ENCODE measurements at places on chromosomes 1 and 21.
A peak's percentile ranks its signal among the peaks of the same experiment; 100 is the strongest.

GRCh38 chr1:206521127-206521526 is 13.8 kb downstream of the RASSF5 start:
- no peak for DNase-seq

- no peak for DNase-seq
Measured at GRCh38 chr1:38291906-38292521, 245.4 kb upstream of the POU3F1 start.

DNA sequence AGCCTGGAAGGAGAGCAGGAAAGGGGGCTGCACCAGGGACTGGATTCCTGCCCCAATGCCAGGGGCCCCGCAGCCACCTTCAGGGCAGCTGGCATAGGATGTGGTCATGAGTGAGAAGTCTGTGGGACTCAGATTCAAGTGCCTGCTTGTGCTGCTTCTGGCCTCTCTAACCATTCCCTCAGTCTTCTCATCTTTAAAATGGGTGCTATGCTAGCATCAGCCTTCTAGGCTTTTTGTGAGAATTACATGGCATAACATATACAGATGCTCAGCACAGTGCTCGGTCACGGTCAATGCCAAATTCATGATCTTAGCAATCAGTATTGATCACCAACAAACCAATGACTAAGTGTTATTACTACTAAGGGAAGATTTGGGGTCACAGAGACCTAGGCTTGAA is 23.5 kb downstream of the TRIM62 start:
- no peak for DNase-seq

- no peak for DNase-seq
Measured at GRCh38 chr1:55506740-55507577, 291.8 kb upstream of the USP24 start.

GRCh38 chr1:30445449-30445848 is 277.9 kb downstream of the MATN1 start:
- DNase-seq = no peak

- DNase-seq = no peak
Measured at GRCh38 chr1:82390627-82391026, 589.9 kb downstream of the ADGRL2 start.

DNA sequence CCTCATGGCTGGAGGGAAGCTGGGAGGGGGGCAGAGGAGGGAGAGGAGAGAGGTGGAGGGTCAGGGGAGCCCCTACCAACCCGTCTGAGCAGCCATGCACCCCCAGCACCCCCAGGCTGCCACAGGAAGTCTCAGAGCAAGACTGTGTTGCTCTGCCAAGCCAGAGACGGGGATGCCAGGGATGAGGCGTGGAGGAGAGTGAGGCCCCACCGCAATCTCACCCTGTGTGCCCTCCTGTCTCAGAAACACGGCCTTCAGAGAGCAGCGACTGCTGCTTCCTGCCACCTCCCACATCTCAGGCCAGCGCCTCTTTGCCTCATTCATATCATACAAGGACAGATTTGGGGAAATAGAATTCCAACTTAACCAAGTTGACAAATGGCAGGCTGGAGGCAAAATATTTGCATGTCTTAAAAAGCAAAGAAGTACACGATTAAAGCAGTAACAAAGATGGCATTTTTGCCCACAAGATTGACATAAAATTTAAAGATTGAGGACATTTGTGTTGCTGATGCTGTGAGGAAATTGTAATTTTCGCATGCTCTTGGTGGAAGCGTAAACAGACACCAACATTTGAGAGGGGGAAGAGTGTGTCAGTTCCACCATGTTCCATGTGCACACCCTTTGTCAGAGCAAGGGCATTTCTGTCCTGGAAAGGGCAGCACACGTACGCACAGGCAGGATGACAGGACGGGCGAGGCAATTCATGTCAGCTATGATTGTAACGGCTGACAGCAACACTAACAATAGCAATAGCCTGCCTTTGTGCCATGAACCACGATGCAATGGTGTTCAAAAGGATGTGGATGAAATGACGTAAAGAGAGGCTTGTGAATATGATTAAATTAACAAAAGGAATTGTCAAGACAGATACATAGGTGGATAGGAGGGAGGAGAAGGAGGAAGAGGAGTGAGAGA is 59.0 kb upstream of the BACE2 start:
- DNase-seq = no peak

DNA sequence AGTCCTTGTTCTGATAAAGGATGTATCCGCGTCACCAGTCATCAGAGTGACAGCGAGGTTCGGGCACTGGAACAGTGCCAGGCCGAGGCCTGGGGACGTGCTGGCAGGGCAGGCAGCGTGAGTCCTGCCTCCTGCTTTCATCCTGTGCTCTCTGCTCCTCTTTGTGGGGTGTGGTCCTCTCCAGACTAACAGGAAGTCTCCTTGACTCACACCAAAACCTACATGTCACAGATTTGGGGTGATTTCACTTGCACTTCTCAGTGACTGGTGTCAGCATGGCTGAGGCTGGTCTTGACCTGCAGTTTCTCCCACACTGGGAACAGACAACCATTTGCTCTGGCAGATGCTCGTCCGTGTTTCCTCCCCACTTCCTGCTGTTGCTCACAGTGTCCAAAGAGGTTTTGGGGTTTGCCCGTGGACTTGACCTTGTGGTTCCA is 8.8 kb upstream of the NLRP3 start:
- DNase-seq = peak; percentile 45

- no peak for DNase-seq
Measured at GRCh38 chr1:214008791-214009422, 21.1 kb downstream of the PROX1 start.

DNA sequence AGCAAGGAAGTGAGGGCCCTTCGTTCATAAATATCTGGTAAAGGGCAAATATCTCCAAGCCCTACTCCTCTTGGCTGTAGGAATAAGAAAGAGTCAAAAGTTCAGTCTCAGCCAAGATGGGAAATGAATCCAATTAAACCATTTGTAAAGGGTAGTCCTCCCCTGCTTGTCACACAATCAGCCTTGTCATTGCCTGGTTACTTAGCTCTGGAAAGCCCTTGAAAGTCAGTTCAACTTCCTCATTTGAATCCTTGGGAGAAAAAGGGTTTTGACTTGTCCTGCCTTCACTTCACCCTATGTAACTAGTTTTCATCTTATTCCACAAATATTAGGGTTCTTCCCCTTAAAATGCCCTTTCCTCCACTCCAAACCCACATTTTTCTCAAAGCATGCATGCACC is 100.0 kb downstream of the ELAVL4 start:
- DNase-seq = no peak

- DNase-seq = no peak
Measured at GRCh38 chr1:216818284-216818683, 95.1 kb upstream of the ESRRG start.

DNA sequence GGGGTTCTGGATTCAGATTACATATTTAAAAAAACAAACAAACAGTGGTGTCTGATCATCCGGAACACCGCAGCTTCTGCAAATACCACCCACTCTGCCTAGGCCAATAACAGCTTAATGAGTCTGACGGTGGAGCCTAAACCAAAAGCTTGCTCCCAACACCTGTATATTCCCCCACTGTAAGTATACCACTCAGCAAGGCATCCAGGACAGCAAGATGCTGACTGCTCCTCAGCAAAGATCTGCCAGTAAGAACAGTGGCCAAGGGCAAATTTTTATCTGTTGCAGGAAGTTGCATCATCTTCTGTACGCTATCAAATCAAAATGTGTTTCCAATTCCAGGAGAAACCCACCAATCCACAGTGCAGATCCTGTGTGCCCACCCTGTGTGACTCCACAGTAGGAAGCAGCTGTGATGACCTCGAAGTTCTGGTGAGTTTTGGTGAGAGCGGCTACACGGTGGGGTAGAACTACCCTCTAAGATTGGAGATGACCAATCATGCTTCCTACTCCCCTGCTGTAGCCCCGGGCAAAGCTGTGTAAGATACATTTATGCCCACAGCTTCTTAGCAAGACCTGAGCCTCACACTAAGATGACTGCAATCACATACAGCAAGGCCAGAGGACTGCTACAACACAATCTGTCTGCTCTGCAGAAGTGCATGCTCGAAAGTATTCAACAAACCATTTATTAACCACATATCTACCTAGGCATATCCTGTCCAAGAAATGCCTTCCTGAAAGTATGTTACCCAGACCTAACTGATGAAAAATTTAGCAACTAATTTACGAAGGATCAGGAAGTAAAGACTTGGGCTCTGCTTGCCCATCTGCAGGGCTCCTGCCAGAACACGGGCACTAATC is 30.5 kb downstream of the SIPA1L2 start:
- no peak for DNase-seq

DNA sequence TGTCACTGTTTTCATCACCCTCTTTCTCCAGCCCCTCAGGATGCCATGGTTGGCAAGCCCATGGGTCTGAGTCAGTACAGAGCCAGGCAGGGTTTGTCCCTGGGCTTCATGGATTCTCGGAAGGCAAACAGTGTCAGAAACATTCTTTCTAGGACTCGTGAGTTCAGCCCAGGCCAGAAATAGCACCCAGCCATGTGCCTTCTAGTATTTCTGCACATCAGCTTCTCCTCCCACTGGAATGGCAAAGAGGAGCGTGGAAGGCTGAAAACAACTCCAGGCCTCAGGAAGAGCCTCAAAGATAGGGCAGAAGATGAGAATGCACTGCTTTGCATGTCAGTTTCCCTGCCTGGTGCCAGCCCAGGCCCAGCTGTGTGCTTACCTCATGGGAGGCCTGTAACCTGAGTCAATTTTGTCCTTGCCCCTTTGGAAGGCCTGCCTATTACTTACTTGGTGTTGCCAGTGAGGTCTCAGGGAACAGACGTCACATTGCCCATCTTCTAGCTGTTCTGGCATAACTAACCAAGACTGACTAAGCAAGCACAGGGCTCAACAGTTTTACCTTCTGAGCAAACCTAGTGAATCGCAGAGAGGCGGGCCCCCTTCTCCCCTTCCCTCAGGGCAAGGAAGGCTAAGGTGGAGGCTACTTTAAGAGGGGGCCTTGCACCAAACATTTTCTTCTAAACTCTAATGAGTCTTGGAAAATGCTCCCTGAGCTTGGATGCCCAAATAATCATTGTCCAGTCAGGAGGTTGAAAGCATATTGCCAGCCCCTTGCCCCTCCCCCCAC is 42.4 kb downstream of the GLUL start:
- no peak for DNase-seq

GRCh38 chr21:25691976-25692375 is 42.7 kb downstream of the ATP5PF start:
- no peak for DNase-seq

- peak; percentile 39 for DNase-seq
Measured at GRCh38 chr1:209648931-209649776, 3.1 kb downstream of the LAMB3 start.

DNA sequence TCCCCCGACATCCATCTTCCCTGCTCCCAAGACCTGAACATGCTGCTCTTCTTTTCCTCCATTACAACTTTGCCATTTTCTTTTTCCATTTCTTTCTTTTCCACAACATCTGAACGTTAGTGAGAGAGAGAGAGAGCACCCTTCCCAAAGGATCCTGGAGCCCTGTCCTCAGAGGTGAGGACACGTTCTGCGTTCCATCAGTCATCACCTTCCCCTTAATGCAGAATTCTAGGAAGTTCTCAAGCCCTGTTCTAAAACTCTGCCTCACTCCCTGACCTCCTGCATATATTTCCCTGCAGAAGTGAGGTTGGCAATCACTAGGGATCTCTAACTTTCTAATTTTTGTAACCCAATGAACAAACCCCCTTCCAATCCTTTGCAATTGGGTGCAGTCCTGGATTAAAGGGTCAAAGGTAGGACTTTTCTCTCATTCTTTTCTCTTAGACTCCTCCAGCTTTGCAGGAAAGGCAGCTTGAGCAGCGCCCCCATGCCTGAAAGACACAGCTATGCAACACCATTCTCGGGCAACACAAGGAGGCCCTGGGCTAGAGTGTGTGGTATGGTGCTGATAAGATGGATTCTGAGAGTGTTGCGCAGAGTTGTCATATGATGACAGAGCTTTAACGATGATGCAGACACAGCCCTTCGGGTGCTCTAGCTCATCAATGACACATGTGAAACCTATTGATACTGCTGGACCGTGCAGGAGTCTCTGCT is 59.2 kb upstream of the TNR start:
- DNase-seq = no peak

- DNase-seq = no peak
Measured at GRCh38 chr1:175209493-175209921, 16.9 kb upstream of the KIAA0040 start.

- DNase-seq = no peak
Measured at GRCh38 chr1:56191369-56191768, 388.0 kb downstream of the PLPP3 start.

GRCh38 chr1:186901631-186902030 is 72.9 kb downstream of the PLA2G4A start:
- DNase-seq = no peak

DNA sequence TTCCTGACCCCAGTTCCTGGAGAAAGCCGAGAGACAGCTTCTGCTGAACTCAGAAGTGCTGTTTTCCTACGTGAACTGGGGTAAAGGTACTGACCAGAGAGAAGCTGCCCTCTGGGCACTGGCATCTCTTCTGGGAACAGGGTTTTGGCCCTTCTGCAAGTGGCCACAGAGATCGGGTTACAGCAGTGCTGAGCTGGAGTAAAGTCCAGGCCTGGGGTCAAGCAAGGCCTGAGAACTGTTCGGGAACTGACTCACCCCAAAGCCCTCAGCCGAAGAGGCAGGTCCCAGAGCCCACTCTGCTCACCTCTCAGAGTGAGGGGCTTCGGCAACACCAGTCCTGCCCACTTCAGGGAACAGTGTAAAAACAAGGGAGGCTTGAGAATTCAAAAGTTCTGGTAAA is 177.2 kb upstream of the RUNX1 start:
- no peak for DNase-seq

DNA sequence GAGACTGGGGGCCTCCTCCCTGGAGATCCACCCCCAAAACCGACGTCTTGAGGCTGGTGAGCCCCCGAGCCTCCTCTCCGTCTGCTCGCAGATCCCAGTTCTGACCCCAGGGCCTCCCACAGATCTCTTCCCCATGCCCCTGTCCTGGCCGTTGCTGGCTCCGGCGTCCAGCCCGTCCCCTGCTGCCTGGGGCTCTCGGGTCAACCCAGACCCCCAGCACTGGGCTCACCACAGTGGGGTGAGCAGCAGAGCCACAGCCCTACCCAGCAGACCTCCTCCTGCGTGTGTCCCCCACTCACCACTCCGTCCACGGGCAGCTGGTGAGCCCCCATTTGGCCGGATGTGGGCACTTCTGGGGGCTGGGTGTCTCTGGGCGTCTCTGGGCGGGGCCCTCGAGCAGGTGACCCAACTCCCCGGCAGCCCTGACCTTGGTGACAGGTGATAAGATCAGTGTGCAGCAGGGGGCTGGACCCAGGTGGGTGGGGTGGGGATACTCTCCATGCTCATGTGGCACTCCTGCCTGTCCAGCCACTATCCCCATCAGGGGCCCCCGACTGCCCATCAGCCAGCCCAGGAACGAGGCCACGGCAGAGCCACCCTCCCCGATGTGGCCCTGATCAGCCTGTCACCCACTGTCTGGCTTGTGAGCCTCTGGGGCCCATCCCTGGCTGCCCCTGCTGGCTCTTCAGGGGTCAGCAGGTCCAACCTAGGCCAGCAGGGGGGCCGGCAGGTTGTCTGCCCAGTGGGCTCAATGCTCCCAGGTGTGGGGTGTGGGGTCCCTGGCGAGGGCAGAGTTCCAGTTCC is 709 bp downstream of the TNFRSF14 start:
- no peak for DNase-seq

- no peak for DNase-seq
Measured at GRCh38 chr1:214923278-214923915, 159.1 kb upstream of the KCNK2 start.
